ENCODE measurements at places on chromosomes 3 and 15. TPM values are rescaled to one million over a fixed set of nuclear protein-coding genes. Genes with fewer than 3 reads are reported as not detected.
A peak's percentile ranks its signal among the peaks of the same experiment; 100 is the strongest.

DNA sequence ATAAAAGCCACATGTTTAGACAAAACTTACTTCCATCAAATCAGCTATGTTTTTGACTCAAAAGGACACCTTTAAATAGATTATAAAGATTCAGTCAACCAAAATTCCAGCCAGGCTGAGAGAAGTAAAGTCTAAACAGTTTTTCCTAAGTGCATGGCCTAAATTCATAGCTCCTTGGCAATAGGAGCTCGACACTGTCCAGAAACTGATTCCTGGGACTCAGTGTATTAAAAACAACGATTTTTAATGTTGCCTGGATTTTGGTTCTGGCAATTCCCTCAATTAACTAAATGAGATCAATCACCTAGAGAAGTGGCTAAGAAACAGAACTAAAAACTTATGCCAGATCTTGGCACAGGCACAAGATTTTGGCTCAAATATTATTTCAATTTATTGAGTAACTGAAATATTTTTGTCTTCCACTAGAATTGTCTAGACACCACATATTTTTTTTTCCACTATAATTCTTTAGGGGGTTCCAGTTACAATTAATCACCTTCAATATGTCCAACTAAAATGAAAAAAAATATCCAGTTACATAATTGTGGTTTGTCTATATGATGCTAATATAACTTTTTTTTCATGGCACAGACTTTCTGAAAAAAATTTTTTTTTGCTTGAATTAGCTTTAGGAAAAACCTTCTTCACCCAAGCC lies 135.9 kb downstream of the TFDP2 start:
- DNase-seq, result no peak

- DNase-seq, result no peak
These were observed 45.7 kb upstream of the ABI3BP start for GRCh38 chr3:101038880-101039279.

- no peak for DNase-seq
These were observed 144.5 kb upstream of the GRM7 start for GRCh38 chr3:6716420-6716819.

DNA sequence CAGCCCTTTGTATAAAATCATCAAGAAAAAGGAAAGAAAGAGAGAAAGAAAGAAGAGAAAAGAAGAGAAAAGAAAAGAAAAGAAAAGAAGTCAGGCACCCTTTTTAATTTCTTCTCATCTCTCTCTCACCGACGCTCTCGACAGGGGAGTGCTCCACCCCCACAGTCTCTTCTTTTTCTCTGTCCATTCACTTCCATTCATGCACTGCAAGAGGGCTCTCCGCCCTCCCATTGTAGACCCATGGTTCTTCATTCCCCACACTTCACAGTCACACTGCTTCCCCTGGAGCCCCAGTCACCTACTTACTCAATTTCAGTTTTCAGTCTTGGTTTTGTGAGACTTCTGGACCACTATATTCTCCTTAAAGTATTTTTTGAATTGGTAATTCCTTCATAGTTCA lies 254.7 kb downstream of the SOX2 start:
- DNase-seq, result no peak

- no peak for DNase-seq
These were observed 156.9 kb upstream of the EIF1B start for GRCh38 chr3:40152482-40153133.

DNA sequence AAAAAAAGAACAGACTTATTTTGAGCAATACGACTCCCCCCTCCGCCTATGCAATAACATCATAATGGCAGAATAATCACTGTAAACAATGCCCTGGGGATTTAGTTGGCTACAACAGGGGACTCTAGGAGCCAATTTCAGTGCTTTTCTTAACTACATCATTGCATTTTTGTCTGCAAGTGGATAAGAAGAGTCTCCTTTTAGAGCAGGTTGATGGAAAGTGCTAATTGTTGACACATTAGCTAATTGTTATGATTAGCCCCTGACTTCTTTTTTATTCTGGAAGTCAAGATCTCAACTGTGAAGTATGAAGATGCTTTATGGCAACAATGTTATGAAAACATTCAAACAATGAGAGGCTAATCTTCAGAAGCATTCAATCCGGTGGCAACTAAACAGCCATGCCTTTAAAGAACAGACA lies 121.2 kb downstream of the MECOM start:
- DNase-seq, result no peak

The PIF1 gene
- 30.0 TPM for total RNA-seq

DNA sequence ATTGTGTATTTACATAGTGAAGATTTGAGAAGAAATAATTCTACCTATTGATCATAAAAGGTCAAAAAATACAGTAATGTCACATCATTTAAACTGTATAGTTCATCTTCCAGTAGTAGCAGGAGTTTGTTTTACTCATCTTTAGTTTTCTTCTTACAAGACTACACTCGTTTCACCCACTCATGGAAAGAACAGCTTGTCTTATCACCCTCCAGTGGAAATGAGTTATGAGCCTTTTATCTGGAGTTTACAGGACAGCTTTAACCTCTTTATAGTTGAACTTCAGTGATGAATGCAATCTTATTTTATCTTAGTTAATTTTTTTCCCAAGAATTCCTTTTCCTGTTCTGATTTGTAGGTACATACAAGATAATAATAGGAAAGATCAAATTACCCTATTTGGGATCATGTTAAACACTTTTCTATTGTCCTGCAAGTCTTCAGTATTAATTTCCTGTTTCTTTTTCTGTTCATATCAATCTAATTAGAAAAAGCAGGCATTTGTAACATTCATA lies 36.8 kb downstream of the RBMS3 start:
- no peak for DNase-seq

The LIPH gene
- not detected for total RNA-seq

DNA sequence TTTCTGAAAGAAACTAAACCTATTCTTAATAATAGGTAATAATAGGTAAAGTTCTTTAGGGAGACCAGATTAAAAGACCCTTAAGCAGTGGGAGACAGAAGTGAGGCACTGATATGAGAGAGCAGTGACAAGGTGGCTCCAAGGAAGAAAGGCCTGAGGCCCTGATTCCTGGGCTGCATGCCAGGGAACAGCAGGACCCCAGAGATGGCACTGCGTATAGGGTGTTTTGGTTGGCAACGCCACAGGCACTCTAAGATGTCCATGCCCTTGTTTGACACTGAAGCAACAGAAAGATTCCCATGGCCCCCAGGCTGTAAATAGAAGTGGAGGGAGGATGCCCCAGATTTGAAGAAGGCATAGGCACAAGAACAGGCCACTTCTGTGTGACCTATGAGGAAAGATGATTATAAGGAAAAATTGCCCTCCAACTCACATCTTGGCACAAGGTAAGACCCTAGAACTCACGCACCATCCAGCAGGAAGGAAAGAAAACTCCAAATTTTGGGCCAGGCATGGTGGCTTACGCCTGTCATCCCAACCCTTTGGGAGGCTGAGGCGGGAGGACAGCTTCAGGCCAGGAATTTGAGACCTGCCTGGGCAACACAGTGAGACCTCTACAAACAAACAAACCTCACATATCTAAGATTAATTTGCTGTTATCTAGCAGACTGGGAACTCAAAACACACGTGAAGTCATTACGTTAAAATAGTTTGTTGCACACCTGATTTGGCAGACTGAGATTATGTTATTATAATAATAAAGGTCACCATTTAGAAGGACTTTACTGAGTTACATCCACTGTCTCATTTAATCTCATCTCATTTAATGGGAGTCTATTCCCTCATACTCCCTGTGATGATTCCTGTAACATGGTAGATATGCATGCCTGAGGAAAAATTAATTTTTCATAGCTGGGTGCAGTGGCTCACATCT lies 10.5 kb upstream of the BLM start:
- DNase-seq, result no peak

GRCh38 chr3:157263027-157263426 lies 103.1 kb upstream of the CCNL1 start:
- no peak for DNase-seq

DNA sequence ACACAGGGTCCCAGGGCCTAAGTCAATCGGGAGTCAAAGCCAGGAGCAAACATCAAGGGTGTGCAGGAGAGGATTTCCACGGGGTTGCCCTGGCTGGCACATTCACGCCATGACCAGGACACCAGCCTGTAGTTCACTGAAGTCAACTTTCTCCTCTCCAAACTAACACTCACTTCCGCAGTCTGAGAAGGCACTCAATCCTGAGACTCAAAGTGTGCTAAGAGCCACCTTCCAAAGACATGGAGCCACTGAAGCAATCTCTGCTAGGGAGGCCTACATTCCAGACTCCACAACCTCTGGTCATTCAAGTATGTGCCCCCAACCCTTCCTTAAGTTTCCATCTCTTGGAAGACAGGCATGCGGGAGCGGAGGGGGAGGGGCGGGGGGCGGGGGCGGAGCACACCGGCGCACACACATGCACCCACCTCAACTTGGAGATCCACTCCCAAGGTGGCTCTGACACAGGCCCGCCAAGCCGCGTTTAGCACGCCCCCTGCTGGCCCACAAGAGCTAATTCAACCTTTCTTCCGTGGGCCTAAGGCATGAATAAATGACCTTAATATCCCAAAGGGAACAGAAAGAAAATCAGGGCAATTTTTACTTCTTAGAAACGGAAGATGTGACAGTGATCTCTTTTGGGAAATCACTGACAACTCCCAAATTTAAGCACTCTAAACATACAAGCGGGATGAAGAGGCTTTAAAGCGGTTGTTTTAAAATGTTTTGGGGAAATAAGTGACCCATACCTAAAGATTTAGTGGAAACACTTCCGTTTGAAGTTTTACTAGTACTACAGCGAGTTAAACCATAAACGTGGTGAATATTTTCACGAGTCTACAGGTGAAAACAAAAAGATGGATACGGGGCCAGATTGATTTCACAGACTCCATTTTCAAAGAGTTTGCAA lies 162.5 kb upstream of the CHRNA7 start:
- DNase-seq, result peak; percentile 79

- peak; percentile 36 for DNase-seq
These were observed at the start of gene HRH1 for GRCh38 chr3:11154036-11154952. Gene HRH1, plus strand, starts transcription at chr3:11154493. Its CDS starts 104,545 bp downstream, at chr3:11259038.

- peak; percentile 46 for DNase-seq
These were observed 51.2 kb downstream of the CFAP20DC start for GRCh38 chr3:58998476-58999117.

DNA sequence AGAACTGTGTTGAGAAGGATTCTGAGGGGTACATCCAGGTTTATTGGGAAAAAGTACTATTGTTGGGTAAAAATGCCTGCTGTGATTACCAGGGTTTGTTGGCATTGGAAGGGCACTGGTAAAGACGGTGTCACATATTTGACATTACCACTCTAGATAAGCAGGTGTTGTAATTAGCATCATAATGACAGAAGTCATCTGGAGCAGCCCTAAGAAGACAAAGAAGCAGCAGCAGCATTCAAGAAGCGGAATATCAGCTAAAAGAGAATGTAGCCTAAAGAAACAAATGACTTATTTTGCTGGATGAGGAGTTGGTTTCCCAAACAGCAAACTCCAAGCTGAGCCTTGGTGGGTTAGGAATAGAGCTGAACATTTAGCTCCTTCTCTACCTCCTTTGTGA lies 30.5 kb upstream of the ZFAND6 start:
- DNase-seq, result no peak

DNA sequence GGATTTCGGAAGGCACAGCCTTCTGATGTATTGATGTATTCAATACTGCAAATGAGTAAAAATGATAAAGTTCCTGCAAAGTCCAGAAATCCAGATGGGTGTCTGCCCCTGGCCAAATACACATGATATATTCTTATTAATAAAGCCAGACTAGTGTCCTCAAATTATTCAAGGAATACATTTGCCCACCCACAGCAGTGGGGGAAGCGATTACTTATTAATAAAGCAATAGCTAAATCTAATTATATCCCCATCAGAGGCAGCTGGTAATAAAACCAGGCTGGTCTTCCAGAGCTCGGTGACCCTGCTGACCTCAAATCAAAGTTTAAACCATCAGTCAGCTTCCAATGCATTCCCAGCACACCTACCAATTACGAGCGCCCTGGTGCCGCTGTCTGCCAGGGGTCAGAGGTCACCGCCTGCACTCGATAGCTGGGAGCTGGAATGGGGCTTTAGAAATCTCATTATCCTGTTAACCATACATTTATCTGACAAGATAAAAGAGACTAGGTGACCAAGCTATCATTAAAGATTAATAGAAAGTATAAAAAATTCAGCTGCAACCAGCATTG lies 330.3 kb downstream of the UACA start:
- DNase-seq, result no peak

The LRRK1 gene
- 0.35 TPM for total RNA-seq

GRCh38 chr3:10189557-10190354 lies 25.0 kb downstream of the IRAK2 start:
- peak; percentile 71 for DNase-seq

The AMIGO3 gene
- total RNA-seq, result not detected

GRCh38 chr3:147377412-147378367 lies 28.7 kb downstream of the ZIC4 start:
- DNase-seq, result no peak

The TMC3 gene
- not detected for total RNA-seq

The CSTA gene
- total RNA-seq, result not detected

- DNase-seq, result no peak
These were observed 77.6 kb upstream of the PROK2 start for GRCh38 chr3:71862371-71863140.

GRCh38 chr3:141413801-141414689 lies 45.7 kb downstream of the ZBTB38 start:
- peak; percentile 58 for DNase-seq

The CFAP100 gene
- not detected for total RNA-seq

- DNase-seq, result no peak
These were observed 171.8 kb downstream of the WDR76 start for GRCh38 chr15:43998607-43999006.

Data from activated CD4-positive, alpha-beta T cell treated with anti-CD3 and anti-CD28 coated beads for 36 hours (primary cell).